Activated naive CD8-positive, alpha-beta T cell treated with anti-CD3 and anti-CD28 coated beads for 36 hours (primary cell): ENCODE measurements at places on chromosomes 1 and 21. TPM values are rescaled to one million over a fixed set of nuclear protein-coding genes. Genes with fewer than 3 reads are reported as not detected.
A peak's percentile ranks its signal among the peaks of the same experiment; 100 is the strongest.

Gene DCST2
- 0.20 TPM for total RNA-seq

Gene GBP2
- total RNA-seq = 157 TPM

Gene SPRR4
- total RNA-seq = not detected

- H3K27me3 ChIP-seq = no peaks in the 10 kb centered on the region
- H3K36me3 ChIP-seq = no peaks in the 10 kb centered on the region
- peaks cover 10% of the 10 kb centered on the region for H3K4me1 ChIP-seq
- no peak overlapping the region for H3K27ac ChIP-seq
- no peak for DNase-seq
These were observed 14.7 kb upstream of the SLC19A1 start for GRCh38 chr21:45556645-45557615.

GRCh38 chr1:207825719-207826556 is 74.1 kb downstream of the CD46 start:
- H3K4me3 ChIP-seq = peak overlapping the region; percentile 77
- no peaks in the 10 kb centered on the region for H3K27me3 ChIP-seq
- H3K4me1 ChIP-seq = peaks cover 81% of the 10 kb centered on the region
- DNase-seq = peak; percentile 88

Gene HTR6
- total RNA-seq = not detected

- H3K27me3 ChIP-seq = no peaks in the 10 kb centered on the region
- peak overlapping the region; percentile 92 for H3K4me3 ChIP-seq
- peaks cover 39% of the 10 kb centered on the region for H3K36me3 ChIP-seq
- DNase-seq = peak; percentile 28
- peak overlapping the region; percentile 93 for H3K27ac ChIP-seq
These were observed 1.1 kb downstream of the C21orf58 start for GRCh38 chr21:46322351-46323226.

DNA sequence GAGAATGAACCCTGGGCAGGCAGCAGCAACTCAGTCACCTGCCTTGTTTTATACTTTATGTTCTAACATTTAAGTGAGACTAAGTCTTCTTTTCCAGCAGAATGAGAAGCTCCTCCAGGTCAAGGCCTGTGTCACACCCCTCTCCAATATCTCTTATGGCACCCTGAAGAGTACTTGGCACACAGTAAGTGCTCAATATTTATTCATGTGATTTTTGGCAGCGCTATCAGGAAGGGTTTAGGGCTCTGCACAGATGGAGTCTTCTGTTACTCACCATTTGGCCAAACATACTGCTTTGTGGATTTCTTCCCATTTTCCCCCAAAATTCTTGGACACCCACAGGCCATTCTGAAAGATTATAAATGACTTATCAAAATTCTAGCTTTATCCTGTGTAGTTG is 43.8 kb upstream of the MYBPHL start:
- H3K27ac ChIP-seq = no peak overlapping the region
- H3K4me1 ChIP-seq = no peaks in the 10 kb centered on the region
- no peaks in the 10 kb centered on the region for H3K27me3 ChIP-seq
- H3K36me3 ChIP-seq = no peaks in the 10 kb centered on the region
- DNase-seq = no peak

Gene DAB1
- not detected for total RNA-seq

Gene TLR5
- total RNA-seq = 0.38 TPM

- no peak overlapping the region for H3K27ac ChIP-seq
- H3K27me3 ChIP-seq = peaks cover 10% of the 10 kb centered on the region
- no peak overlapping the region for H3K4me3 ChIP-seq
- DNase-seq = no peak
- no peaks in the 10 kb centered on the region for H3K4me1 ChIP-seq
These were observed 58.3 kb upstream of the PLA2G4A start for GRCh38 chr1:186770421-186770820.

- H3K27ac ChIP-seq = no peak overlapping the region
- H3K4me3 ChIP-seq = no peak overlapping the region
- peaks cover 8% of the 10 kb centered on the region for H3K4me1 ChIP-seq
- DNase-seq = no peak
- no peaks in the 10 kb centered on the region for H3K27me3 ChIP-seq
- H3K36me3 ChIP-seq = no peaks in the 10 kb centered on the region
These were observed 5.1 kb upstream of the DESI2 start for GRCh38 chr1:244647819-244648218.

Gene UBE2U
- total RNA-seq = not detected

DNA sequence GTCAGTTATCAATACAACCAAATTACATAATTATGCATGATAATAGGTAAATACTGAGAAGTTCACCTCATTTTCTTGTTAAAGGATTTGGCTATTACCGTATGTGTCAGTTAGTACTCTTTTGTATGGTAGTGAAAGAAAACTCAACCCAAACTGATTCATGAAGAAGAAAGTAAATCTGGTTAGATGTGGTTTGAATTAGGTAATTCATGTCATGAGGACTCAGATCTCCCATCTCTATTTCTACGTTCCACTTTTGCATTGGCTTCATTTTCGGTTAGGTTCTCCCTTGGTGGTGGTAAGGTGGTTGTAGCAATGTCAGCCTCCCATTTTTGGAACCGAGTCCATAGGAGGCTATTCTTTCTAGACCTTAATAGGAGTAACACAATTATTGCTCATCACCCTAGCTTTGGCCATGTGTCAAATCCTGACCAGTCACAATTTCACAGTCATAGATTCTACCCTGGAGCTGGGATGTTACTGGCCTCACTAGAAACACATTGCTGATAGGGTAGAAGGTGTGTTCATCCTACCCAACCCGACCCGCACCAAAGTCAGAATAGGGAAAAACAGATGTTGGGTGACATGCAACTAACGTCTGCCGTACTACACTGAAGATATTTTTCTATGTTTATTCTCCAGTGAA is 97.6 kb downstream of the OSBPL9 start:
- H3K4me3 ChIP-seq = no peak overlapping the region
- H3K4me1 ChIP-seq = peaks cover 16% of the 10 kb centered on the region
- no peaks in the 10 kb centered on the region for H3K27me3 ChIP-seq
- peaks cover 23% of the 10 kb centered on the region for H3K36me3 ChIP-seq
- H3K27ac ChIP-seq = no peak overlapping the region

- H3K27me3 ChIP-seq = peaks cover 10% of the 10 kb centered on the region
- no peak for DNase-seq
- H3K27ac ChIP-seq = no peak overlapping the region
- H3K4me3 ChIP-seq = no peak overlapping the region
These were observed 134.2 kb downstream of the SETD4 start for GRCh38 chr21:35926003-35926740.

DNA sequence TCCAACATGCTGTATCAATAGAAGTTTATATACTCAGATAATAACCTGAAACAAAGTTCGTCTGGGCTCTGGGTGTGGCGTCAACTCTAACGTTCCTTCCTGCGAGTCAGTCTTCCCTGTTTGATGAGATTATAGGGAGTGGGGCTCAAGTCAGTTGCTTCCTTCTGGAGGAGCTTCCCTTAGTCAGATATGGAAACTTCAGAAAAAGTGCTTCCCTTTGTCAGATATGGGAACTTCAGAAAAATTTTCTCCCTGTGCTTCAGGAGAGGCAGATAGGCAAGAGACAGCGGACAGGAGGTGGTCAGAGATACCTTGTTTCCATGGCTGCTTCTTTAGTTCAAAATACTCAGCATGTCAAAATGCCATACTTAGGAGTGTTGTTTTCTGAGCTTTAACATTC is 51.1 kb upstream of the PRDX6 start:
- H3K4me3 ChIP-seq = no peak overlapping the region
- H3K27ac ChIP-seq = no peak overlapping the region
- DNase-seq = no peak
- peaks cover 23% of the 10 kb centered on the region for H3K4me1 ChIP-seq
- no peaks in the 10 kb centered on the region for H3K36me3 ChIP-seq

DNA sequence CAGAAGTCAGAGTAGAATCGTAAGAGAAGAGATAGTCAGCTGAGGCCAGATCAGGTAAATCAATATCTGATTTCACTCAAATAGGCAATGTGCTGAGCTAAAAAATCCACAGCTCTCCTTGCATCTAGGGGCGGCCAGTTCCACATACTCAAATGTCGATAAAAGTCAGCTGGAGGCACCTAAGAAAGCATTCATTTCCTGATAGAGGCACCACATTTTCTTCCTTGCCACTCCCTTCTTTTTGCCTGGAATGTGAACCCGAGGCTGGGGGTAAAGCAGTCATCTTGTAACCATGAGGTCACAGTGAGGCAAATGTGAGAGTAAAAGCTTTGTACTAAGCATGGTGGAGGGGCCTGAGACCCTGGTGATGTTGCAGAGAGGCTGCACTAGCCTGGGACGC is 24.2 kb upstream of the CTPS1 start:
- H3K27ac ChIP-seq = no peak overlapping the region
- H3K36me3 ChIP-seq = no peaks in the 10 kb centered on the region
- DNase-seq = no peak
- H3K4me3 ChIP-seq = no peak overlapping the region

Gene PCBP3
- total RNA-seq = 0.66 TPM

Gene ELAPOR1
- 7.7 TPM for total RNA-seq

DNA sequence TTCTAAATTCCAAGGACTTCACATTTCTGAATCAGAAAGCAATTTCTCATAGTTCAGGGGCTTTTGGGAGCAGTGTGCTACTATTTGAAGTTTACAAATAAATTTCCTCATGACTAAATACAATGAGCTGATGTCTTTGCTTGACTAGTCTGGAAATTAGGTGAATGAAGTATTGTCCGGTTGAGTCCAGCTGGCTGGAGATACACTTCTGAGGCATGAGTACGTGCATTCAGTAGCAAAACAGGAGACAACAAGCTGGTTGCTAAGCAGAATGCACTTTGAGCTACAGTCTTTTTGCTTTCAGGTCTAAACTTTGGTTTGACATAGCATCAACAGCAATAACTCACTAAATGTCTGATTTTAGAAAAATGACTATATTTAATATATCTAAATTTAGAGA is 27.1 kb downstream of the ZNHIT6 start:
- H3K4me3 ChIP-seq = no peak overlapping the region
- H3K36me3 ChIP-seq = peaks cover 21% of the 10 kb centered on the region
- no peak for DNase-seq
- peaks cover 3% of the 10 kb centered on the region for H3K4me1 ChIP-seq
- no peaks in the 10 kb centered on the region for H3K27me3 ChIP-seq

DNA sequence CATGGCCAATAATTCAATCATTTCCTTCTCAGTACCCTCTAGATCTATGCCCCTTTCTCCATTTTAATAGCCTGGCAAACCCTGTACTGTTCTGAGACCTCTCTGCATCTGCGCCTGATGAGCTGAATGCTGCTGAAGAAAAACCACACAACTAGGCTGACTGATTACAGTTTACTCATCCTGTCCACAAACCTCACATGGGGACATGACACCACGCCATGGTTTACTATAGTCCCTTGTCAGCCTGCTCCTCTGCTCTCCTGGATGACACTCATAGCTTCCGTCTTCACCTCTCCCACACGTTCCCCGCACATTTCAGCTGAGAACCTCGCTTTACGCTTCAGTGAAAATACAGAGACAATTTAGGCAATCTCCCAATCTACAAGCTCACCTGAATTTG is 59.7 kb downstream of the DESI2 start:
- DNase-seq = no peak
- H3K4me1 ChIP-seq = peaks cover 4% of the 10 kb centered on the region
- H3K4me3 ChIP-seq = no peak overlapping the region
- H3K36me3 ChIP-seq = no peaks in the 10 kb centered on the region
- no peaks in the 10 kb centered on the region for H3K27me3 ChIP-seq
- H3K27ac ChIP-seq = no peak overlapping the region

DNA sequence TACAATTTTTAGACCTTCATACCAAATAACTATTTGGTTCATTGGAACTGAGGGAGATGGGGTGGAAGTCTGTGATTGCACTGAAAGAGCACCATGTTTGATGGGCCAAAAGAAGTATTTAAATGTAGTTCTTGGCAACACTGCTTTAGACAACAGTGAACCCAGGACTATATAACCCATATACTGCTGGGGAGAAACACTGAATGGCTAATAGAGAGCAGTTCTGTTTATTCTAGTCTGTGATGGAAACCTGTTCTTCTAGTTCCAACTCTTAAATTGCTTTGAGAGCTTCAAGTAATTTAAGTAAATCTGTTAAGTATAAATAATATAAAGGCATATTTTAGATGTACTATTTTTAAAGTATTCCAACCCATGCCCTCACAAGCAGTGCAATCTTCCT is 96.3 kb downstream of the NIBAN1 start:
- no peak overlapping the region for H3K4me3 ChIP-seq
- no peak for DNase-seq
- no peak overlapping the region for H3K27ac ChIP-seq
- H3K27me3 ChIP-seq = peaks cover 23% of the 10 kb centered on the region

Gene AIRE
- total RNA-seq = not detected

Gene SPATA45
- not detected for total RNA-seq

DNA sequence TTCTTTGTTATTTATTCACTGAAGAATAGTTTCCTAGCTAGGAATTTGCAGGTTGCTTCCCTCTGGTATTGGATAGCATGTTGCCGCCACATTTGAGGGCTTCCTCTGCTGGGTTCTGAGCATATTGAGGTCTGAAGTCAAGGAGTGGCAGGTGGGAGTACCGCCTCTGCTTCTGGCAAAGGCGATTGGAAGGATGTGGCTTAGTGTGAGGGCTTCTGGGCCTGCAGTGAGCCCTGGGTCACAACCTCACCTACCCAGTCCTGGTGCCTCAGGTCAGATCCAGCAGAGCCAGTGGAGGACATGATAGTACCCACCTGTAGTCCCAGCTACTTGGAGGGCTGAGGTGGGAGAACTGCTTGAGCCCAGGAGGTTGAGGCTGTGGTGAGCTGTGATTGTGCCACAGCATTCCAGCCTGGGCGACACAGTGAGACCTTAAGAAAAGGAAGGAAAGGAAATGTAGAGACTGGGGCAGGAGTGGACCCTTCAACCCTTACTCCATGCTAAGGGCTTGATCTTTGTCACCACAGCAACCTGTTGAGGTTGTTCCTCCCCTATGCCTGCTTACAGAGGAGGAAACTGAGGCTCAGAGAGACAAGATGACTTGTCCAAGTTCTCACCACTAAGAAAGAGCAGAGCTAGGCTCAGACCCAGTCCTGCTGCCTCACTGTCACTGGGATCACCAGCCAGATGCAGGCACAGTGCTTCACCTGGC is 22.8 kb downstream of the A3GALT2 start:
- no peak overlapping the region for H3K27ac ChIP-seq
- H3K4me1 ChIP-seq = peaks cover 19% of the 10 kb centered on the region
- DNase-seq = no peak
- H3K27me3 ChIP-seq = no peaks in the 10 kb centered on the region
- no peak overlapping the region for H3K4me3 ChIP-seq
- peaks cover 9% of the 10 kb centered on the region for H3K36me3 ChIP-seq

Gene KPRP
- total RNA-seq = not detected

- H3K4me1 ChIP-seq = peaks cover 18% of the 10 kb centered on the region
- no peak overlapping the region for H3K27ac ChIP-seq
- no peaks in the 10 kb centered on the region for H3K36me3 ChIP-seq
- no peak overlapping the region for H3K4me3 ChIP-seq
- H3K27me3 ChIP-seq = peaks cover 6% of the 10 kb centered on the region
These were observed 135.4 kb upstream of the DUSP10 start for GRCh38 chr1:221877311-221877710.

Gene ACTN2
- 0.38 TPM for total RNA-seq

Gene L1TD1
- 0.41 TPM for total RNA-seq

- H3K27ac ChIP-seq = peak overlapping the region; percentile 97
- peaks cover 4% of the 10 kb centered on the region for H3K27me3 ChIP-seq
- H3K4me1 ChIP-seq = peaks cover 64% of the 10 kb centered on the region
- peak; percentile 78 for DNase-seq
These were observed 4.8 kb downstream of the ENO1 start for GRCh38 chr1:8873506-8874229.
